ENCODE measurements at places on chromosomes 5 and 9.

- no peak for DNase-seq
These were observed 71.2 kb upstream of the TAF1L start for GRCh38 chr9:32706725-32707100.

- DNase-seq: no peak
These were observed 268.1 kb downstream of the NSG2 start for GRCh38 chr5:174313615-174314014.

- DNase-seq: no peak
These were observed 428.8 kb upstream of the CLINT1 start for GRCh38 chr5:158287643-158288271.

DNA sequence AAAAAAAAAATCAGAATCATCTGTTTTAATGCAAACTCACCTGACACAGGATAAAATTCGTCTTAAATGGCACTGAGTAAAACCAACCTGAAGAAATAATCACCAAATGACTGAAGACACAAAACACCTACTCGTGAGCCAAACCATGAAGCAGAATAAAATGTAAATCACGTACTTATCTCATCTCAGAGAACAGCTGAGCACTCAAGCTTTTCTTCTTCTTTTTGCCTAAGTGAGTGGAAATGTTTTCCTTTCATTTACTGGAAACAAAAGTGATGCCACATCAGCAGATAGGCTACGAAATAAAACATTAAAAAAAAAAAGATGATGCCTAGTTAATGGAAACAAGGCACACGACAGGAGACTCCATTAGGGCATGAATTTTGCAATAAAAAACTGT lies 36.4 kb downstream of the ATPSCKMT start:
- DNase-seq: no peak

- DNase-seq: no peak
These were observed 3.6 kb upstream of the NKX2-5 start for GRCh38 chr5:173238312-173239232.

- no peak for DNase-seq
These were observed 105.8 kb downstream of the EFNA5 start for GRCh38 chr5:107564931-107565372.

GRCh38 chr9:7636838-7637467 lies 162.6 kb downstream of the DMAC1 start:
- no peak for DNase-seq

GRCh38 chr5:143182901-143183820 lies 220.3 kb downstream of the NR3C1 start:
- DNase-seq: no peak

DNA sequence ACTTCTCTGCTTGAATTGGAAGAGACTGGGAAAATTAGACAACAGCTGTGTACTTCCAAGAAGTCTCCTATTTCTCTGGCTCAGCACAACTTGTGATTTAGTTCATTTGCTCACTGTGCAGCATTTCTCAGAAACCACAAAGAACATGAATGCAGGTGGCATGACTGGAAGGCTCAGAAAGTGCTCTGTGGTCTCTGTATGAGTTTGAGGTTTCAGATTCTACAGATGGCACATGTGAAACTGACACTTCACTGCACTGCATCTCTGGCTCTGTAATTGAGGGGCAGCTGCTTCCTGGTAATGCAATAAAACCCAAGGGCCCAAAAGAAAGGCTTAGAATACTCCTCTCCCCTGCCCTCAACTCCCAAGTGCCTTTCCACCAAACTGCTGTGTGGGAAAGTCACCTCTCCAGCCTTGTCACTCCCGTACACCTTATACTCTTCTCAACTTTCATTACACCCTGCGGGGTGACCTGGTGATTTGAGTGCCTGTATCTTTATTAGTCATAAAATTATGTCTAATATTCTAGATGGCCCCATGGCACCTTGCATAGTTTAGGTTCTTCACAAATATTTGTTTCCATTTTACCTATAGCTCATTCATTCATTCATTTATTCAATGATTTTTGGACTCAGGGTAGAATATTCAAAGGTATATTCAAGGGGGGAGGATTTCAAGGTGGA lies 82.5 kb downstream of the ESM1 start:
- DNase-seq: no peak

DNA sequence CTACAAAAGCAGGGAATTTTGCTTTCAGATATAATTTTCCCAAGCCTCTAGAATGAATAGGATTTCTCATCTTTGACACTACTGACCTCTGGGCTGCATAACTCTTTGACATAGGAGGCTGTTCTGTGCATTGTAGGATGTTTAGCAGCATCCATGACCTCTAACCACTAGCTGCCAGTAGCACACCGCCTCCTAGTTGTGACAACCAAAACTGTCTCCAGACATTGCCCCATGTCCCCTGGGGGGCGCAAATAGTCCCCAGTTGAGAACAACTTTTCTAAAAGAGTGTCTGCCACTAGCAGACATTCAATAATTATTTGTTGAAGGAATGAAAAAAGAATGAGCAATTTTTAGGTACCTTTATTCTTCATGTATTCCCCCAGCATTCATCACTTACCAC lies 51.8 kb downstream of the POU4F3 start:
- no peak for DNase-seq

- peak; percentile 71 for DNase-seq
These were observed 132.8 kb downstream of the CPLANE1 start for GRCh38 chr5:37116359-37116758.

DNA sequence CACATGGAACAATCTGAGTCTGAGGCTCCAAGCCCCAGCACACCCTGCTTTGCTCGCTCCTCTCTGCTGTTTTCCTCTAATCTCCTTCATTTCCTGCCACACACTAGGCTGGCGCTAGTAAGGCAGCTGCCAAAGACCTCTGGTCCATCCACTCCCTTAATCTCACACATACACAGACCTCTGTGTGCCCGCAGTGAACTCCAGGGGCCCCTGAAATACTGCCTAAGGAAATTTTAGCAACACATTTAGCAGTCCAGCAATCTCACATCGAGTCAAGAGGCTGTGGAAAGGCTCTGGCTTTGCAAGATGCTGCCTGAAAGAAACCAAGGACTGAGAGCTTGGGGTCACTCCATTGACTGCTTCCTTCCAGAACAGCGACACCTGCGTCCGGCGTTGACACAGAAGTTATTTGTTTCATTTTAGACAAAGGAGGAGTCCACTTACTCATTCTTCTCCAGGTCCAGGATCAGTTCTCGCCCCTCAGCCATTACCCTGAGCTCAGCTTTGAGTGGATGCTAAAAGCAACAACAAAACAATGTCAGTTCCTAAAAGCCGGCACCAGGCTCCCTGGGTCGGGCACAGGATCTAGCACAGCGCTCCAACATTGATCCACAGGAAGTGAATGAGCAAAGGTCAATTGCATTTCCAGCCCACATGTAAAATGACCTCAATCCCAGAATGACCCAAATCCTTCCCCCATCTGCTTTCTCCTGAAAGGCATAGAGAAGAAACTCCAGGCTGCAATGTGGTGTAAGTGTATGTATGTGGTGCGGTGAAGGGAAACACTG lies 11.5 kb downstream of the ADAM19 start:
- no peak for DNase-seq

GRCh38 chr9:35605351-35606137 lies 482 bp downstream of the TESK1 start:
- DNase-seq: no peak

GRCh38 chr9:24901319-24901718 lies 355.6 kb upstream of the IZUMO3 start:
- no peak for DNase-seq

DNA sequence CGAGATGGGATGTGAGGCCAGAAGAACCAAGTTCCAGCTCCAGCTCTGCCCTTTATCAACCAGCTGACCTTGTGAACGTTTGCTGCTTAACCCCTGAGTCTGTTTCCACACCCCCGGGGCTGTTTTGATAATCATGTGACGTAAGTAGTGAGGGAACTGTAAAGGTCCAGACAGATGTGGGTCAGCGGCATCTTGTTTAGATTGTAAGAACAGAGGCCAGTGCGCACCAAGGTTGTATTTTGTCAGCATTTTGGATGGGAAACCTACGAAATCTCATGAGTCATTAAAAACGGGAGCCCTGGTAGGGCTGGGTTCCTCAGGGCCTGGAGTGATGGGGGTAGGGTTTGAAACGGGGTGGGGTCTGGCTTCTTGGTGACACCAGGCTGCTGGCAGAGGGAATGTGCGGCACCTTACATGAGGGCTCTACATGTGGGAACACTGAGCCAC lies 13.8 kb upstream of the COL15A1 start:
- peak; percentile 85 for DNase-seq

- no peak for DNase-seq
These were observed 51.7 kb downstream of the S1PR3 start for GRCh38 chr9:89042984-89043383.

- DNase-seq: no peak
These were observed 84.9 kb upstream of the PTGER4 start for GRCh38 chr5:40594811-40595210.

DNA sequence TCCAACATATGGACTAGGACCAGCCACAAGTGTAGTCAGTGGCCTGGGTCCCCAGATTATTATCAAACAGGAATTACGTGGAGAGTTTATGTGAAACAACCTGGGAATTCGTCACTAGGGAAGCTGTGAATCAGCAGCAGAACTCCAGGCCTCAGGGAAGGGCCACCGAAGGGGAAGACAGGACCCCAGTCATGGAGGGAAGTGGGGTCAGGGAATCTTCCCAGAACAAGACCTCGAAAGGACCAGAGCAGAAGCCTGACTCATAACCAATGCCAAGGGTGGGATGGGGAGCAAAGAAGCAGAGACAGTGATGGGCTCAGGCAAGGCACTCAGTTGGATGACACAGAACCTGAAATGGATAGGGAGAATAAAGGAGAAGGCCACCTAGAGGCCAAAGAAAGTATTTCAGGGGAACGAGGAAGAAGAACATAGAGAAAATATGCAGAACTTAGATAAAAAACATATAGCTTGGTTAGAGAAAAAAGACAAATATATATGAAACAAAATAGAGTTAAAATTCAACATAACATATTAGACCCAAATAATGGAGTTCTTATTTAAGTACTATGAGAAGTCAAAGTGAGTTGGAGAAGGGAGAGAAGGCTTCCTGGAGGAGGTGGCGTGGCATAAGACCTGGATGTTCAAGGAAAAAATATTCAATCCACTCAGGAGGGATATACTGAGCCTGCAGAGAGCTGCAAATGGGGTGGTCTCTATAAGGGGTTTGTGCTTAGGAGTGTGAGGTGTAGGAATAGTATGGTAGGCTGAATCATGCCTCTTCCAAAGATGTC lies 66.7 kb upstream of the CAST start:
- DNase-seq: no peak

DNA sequence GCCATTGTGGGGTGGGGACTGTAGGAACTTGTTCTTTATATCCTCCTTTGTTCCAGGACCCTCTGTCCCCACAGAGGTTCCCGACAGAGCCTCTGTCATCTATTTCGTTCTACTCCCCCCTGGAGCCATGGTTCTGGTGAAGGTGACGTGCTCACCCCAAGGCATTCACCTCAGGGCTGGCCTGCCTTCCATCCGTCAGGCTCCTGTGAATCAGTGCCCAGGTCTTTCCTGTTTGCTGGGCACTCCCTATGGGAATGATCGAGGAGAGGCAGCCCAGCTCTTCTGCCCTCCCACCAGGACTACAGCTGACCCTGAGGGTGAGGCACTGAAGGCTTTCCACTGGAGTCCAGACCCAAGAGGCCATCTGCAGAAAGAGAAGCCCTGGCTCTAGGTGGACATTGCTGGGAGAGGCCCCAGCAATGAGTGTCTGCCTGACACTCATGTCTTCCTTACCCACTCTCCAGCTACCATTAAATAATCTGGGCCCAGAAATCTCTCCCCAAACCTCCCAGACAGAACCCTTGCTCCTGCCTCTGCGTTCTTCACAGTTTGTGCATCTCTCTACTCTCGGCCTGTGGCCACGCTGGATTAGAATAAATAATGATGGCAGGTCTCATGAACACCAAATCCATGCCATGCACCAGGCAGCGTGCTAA lies 214.2 kb downstream of the FSTL4 start:
- DNase-seq: no peak

DNA sequence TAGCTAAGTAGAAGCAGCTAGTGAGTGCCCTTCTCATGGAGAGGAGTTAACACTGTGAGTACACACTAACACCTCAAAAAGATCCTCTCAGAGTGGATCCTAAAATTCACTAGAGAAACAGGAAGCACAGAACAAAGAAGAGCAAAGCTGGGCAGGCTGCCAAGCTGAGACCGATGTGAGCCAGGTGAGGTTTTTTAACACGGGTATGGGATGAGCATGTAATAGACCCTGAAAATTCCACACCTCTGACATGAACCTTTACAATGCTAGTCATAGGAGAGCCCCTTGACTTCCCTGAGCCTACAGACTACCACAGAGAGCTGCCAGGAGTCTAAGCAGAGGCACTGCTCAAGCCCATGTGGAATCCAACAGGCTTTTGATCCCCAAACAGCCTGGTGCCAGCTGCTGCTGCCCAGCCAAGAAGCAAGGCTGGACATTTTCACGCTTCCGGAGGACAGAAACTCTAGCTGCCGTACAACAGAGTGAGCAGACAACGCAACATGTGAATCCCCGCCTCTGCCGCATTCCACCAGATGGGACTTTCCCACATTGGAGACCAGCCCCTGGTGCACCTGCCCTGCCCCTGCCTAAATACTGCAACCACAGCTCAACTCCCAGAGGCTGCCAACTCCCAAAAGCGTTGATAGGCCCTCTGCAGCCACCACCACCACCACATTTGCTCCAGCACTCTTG lies 280.8 kb downstream of the CDH10 start:
- DNase-seq: no peak

DNA sequence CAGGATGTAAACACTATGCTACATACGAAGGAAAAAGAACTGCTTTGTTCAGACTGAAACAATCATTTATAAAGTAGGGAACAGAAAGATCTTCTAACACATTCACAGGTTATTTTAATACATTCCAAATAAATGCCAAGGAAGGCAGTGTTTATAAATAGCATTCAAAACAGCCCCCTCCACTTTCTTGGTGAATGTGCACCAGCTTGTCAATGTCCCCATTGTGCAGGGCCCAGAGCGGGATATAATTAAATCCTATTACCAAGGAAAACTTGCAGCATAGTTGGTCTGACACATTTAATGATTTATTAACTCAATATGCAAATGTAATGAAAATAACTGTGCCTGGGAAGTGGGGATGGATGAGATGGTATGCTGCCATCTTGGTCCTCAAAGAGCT lies 135.9 kb upstream of the RAD23B start:
- no peak for DNase-seq

DNA sequence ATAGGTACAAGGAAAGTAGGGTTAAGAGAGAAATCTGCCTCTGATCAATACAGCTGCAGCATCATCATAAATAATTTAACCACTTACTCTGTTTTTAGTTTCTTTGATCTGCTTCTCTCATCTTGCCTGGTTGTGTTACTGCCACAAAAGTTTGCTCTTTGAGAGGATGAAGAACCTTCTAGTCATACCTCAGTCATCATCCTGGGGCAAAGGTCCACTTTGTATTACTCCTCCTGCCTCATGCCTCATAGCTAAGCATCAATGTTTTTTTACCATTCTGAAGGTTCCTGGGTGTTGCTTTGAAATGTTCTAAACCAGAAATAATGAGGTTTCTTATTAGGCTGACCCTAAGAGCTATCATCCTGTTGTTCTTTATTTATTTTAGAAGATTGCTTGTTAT lies 17.1 kb upstream of the TRIM36 start:
- DNase-seq: no peak

Data from adrenal gland (tissue), 19 donors.